ENCODE measurements at places on chromosomes 2 and 18. TPM values are rescaled to one million over a fixed set of nuclear protein-coding genes. Genes with fewer than 3 reads are reported as not detected.
A peak's percentile ranks its signal among the peaks of the same experiment; 100 is the strongest.

DNA sequence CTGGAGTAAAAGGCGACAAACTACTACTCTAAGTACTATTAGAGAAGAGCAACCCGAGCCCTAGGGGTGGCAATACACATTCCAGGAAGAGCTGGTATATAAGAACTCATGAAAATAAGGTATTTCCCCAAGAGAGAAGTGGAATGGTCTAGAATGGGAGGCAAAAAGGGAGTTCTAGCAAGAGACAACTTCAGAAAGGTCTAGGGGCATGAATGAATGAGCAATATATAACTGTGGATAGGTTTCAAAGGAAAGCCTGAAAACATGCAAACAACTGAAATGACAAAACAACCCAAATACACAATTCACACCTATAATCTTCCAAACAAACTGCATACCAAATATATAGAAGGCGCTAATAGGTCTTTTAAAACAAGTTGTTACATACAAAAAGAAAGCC, 22.2 kb downstream of the TRIP12 start:
- no peak for DNase-seq

DNA sequence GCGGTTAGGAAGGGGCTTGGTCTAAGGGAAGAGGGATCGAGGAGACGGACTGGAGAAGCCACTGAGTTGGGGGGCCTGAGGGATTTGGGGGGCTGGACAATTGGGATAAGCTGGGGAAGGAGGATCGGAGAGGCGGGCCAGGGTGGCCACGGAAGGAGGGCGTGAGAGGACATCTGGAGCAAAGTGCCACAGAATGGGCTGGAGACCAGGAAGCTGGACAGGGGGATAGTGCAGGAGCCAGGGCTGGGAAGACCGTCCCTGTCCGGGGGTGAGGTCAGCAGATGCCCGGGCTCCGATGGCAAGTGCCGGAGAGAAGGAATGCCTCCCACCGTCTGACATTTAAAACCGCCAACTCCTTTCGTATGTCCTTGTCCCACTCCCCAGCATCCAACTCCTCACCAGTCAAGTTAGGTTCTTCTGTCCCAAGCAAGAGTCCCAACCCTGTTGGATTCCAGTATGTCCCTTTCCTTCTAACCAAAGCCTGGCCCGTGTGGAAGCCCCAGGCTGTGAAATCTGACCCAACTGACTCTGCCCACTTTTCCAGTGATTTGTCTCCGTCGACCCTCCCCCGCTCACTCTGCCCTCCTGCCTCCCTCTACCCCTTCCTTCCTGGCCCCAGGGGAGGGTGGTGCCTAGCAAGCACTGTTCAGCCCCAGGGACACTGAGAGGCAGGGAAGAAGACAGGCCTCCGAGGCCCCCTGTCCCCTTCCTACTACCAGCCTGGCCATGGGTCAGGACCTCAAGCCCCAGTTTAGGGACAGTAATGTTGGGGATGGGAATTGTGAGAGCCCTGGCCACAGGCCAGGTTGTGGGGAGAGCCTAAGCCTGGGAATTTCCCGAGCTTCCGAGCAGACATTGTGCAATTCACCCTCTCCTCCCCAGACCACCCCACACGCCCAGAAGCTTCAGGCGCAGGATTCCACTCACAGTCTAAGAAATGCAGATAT, 31.5 kb upstream of the TMBIM1 start:
- peak; percentile 30 for DNase-seq

- DNase-seq = no peak
These were observed 4.8 kb upstream of the CELF4 start for GRCh38 chr18:37570336-37570930.

- no peak for DNase-seq
These were observed 27.5 kb downstream of the PMAIP1 start for GRCh38 chr18:59927246-59927825.

DNA sequence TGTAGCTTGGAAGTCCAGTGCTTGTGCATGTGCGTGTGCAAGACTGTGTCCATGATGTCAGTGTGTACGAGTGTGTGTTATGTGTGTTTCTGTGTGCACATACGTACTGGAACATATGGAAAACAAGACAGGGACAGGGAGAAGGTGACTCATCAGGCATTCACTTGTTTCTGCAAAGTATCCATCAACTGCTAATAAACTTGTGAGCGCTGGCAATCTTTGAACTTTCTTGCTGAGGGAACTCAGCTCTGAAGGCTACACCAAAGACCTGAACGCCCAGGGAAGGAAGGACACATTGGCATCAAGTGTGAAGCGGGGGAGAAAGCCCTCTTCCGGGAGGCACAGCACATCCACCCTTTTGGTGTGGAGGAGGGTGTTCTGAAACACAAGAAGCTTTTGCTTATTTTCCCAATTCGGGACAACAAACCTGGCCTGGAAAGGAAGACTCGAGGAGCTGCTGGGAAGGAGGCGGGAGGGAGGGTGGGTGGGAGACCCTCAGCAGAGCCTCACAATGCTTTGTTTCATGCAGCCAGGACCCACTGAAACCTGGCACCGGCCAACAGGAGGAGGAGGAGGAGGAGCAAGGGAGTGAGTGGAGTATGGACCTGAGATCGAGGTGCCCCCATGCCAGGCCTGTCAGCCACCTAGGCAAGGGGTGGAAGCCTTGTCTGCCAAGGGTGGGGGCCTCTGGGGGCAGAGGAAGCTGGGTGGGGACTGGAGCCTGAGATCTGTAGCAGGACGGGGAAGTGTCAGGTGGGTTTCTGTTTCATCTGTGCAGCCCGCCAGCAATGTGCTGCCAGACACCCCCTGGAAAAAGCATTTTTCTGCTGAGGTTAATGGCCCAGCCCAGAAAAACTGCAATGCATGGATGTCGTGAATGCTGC, 26.8 kb downstream of the SMAD7 start:
- no peak for DNase-seq

DNA sequence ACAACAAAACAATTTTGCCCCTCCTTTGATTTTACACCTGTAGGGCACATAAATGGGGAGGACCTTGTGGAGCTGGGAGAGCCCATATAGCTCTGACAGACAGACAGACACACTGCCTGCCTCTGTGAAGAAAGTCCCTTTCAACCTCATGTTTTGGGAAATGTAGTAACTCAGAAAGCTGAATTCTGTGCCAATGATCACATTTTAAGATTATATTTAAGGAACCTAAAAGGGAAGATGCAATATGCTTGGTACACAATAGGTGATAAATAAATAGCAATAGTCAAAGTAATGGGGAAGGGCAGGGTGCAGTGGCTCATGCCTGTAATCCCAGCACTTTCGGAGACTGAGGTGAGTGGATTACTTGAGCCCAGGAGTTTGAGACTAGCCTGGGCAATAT, 446.4 kb upstream of the ID2 start:
- DNase-seq = no peak

- no peak for DNase-seq
These were observed 9.7 kb downstream of the ERFE start for GRCh38 chr2:238168196-238169047.

GRCh38 chr2:102839668-102840388, 78.0 kb downstream of the TMEM182 start:
- DNase-seq = no peak

- no peak for DNase-seq
These were observed 23.3 kb downstream of the SMAD7 start for GRCh38 chr18:48927286-48928080.

DNA sequence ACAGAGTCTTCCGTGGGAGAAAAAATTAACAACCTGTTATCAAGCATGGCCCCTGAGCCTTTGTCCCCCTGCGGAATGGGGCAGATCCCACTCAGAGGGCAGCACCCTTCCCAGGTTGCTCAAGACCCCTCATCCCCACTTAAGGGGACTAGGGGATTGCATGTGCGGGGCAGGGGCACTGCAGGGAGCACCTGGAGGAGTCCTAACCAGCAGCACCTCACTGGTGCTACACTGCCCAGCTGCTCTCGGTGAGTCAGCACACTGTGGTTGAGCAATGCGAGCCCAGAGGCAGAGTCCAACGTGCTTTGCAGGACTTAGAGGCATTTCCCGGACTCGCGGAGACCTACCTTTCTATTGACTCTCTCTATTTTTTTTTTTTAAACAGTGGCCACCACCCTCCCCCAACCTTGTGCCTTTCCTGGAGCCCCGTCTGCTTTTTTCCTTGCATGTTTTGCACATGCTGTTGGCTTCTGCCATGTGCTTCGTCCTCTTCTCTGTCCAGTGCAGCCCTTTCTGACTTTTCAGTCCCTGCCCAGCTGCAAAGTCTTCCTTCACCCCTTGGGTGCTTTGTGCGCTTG, 74.0 kb downstream of the IL1R2 start:
- DNase-seq = no peak

The DNAJC5G gene
- 1.2 TPM for total RNA-seq

The ERMN gene
- total RNA-seq = not detected

The PDE11A gene
- total RNA-seq = 2.5 TPM

The IL1R2 gene
- total RNA-seq = 0.96 TPM

The CYP26B1 gene
- 1.5 TPM for total RNA-seq

Measured in left ventricle myocardium inferior (tissue), 1 donor.